Fibroblast of the aortic adventitia (primary cell): ENCODE measurements at places on chromosomes 5 and 9. TPM values are rescaled to one million over a fixed set of nuclear protein-coding genes. Genes with fewer than 3 reads are reported as not detected.

The SLC46A2 gene
- total RNA-seq: not detected in 2 replicates

The CCL21 gene
- total RNA-seq: not detected in 2 replicates

The DOK3 gene
- 0.99 and 1.3 TPM in 2 replicates for total RNA-seq

The SLC1A3 gene
- 3.7 and 4.1 TPM in 2 replicates for total RNA-seq

The DOLPP1 gene
- total RNA-seq: 7.8 and 12.4 TPM in 2 replicates

The PCDHB11 gene
- total RNA-seq: 0.08 and 0.27 TPM in 2 replicates

The HRH2 gene
- total RNA-seq: under 0.01 TPM in 1 of 2 replicates, not detected in the other

The C9orf50 gene
- total RNA-seq: 0.98 TPM in 1 of 2 replicates, not detected in the other
